ENCODE measurements at places on chromosomes 11 and 22. TPM values are rescaled to one million over a fixed set of nuclear protein-coding genes. Genes with fewer than 3 reads are reported as not detected.

Gene IRAG1
- 13.3 TPM for polyA plus RNA-seq

Gene KIAA1671
- 18.8 TPM for polyA plus RNA-seq

Gene INS
- not detected for polyA plus RNA-seq

Gene PKNOX2
- polyA plus RNA-seq = 19.9 TPM

Gene MS4A15
- not detected for polyA plus RNA-seq

Gene TRIM34
- 28.6 TPM for polyA plus RNA-seq

Gene CCDC81
- polyA plus RNA-seq = 4.5 TPM

Gene FAT3
- 60.4 TPM for polyA plus RNA-seq

Gene MRGPRX3
- not detected for polyA plus RNA-seq

DNA sequence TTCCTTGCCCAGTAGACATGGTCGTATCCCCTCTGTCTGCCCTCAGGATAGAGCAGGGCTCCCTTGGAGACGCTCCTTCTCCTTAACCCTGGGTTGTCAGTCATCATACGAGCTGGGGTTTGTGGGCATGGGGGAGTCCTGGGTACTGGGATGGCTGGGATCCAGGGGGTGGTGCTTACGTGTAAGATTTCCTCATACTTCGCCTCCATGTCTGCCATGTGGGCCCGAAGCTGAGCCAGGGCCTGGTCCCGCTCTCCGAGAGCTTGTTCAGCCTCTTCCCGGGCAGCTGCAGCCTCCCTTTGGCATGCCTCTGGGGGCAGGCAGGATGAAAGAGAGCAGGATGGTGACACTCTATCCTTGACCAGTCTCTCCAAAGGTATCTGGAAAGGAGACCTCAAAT lies 5.3 kb downstream of the NHERF4 start:
- no peak for DNase-seq

DNA sequence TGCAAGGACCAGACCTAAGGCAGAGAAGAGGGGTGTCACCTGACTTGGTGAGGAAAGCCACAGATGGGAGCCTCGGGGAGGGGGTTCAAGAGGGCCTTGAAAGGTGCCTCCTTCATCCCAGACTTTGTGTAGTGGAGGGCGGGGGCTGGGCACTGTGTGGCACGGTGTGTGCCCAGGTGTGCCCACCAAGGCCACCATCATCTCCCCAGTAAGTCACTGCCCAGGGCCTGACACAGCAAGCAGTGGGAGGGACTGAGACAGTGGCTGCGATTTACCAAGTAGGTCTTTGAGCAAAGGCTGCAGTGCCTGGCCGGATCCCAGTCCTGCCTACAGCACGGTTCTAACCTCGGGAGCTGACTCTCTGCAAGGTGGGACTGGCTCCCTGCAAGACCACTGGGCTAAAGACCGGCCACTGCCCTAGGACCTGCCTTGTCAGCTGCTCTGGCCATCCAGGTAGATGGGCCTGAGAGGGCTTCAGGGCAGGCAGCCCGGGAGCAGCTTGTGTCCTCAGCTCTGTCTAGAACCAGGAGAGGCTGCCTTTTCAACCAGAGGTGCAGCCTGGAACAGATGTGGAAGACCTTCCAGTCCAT lies 1.4 kb downstream of the OSM start:
- DNase-seq = no peak

- no peak for DNase-seq
Measured at GRCh38 chr11:102971766-102972165, 16.2 kb upstream of the MMP13 start.

- no peak for DNase-seq
Measured at GRCh38 chr11:122393209-122393860, 262.2 kb upstream of the UBASH3B start.

GRCh38 chr11:127058524-127058923 lies 58.0 kb upstream of the KIRREL3 start:
- DNase-seq = no peak

- DNase-seq = no peak
Measured at GRCh38 chr11:67468056-67468455, 995 bp downstream of the TMEM134 start.

DNA sequence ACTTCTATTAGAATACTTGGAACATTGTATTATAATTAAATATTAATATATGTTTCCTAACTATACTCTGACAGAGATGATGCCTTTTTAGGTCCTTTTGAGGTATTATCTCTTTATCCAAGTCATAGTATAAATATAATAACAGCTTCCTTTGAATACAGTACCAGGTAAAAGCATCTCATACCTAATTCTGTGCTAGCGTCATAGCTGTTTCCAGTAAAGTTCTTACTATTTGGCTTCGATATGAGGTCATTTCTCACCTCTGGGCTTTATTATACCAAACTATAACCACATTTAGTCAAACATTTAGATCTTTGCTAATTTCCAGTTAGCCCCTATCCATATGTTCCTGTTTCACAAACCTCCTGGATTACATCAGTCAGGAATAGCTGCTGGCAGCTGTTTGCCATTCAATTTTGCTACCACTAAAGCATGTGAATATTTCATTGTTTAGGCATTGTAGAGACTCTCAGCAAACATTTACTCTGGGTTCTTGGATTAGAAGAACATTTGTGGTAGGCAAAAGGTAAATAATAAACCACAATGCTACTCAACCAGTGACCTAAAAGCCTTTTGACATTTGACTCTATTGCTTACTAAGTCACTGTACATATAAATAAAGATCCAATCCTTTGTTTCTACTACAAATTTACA lies 255.1 kb downstream of the TTC28 start:
- no peak for DNase-seq

GRCh38 chr11:64000026-64000739 lies 13.9 kb downstream of the OTUB1 start:
- no peak for DNase-seq

DNA sequence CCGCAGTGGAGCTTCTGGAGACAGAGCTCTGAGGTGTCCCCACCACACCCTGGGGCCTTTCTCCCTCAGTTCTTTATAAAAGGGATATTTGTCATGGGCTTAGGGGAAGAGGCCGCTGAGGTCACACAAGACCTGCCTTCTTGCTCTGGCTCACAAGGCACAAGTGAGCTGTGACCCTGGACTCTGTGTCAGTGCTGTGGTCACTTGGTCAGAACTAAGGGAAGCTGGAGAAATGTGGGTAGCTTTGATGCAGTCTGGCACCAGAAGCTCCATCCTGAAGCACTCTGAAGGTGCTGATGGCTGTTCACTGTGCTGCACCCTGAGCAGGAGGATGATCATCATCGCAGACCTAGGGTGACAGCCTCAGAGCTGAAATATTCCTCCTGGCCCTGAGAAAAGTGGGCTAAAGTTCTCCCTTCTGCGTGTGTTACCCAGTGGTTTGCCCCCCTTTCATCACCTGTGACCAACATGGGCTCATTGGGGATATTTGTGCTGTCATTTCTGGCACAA lies 28.1 kb upstream of the VPREB1 start:
- no peak for DNase-seq

DNA sequence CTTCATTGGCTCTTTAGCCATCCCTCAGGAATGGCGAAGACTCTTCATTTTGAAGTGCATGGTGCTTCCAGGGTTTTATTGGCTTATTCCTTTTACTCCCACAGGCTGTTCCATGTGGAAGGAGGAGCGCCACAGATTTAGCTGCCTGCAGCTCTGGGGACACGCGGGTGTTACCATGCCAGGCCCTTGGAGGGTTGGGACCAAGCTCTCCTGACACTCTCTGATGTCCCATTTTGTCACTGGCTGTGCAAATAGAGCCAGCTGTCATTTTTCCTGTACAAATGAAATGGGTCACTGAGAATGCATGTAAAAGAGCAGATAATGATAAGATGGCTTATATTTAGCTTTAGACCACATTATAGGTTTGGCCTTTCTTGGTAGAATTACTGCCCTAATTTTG lies 9.2 kb downstream of the THYN1 start:
- no peak for DNase-seq

- no peak for DNase-seq
Measured at GRCh38 chr11:47998733-47999359, 18.5 kb downstream of the PTPRJ start.

DNA sequence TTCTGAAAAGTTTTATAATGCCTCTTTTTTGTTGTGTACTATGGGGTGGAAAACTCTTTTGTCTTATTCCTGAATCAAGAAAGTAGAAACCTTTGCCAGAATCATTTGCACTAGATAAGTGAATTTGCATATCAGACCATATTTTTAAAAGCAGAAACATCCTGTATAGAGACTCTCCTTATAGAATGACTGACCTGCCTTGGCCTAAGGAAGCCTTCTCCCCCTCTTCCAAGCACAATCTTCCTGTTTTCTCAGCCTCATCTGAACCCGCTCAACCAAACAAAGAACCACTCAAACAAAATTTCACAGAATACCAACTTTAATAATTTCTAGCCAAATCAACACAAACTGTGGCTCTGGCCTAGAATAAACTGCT lies 60.3 kb downstream of the SIK3 start:
- no peak for DNase-seq

GRCh38 chr11:72758304-72758689 lies 6.1 kb upstream of the ARAP1 start:
- no peak for DNase-seq

DNA sequence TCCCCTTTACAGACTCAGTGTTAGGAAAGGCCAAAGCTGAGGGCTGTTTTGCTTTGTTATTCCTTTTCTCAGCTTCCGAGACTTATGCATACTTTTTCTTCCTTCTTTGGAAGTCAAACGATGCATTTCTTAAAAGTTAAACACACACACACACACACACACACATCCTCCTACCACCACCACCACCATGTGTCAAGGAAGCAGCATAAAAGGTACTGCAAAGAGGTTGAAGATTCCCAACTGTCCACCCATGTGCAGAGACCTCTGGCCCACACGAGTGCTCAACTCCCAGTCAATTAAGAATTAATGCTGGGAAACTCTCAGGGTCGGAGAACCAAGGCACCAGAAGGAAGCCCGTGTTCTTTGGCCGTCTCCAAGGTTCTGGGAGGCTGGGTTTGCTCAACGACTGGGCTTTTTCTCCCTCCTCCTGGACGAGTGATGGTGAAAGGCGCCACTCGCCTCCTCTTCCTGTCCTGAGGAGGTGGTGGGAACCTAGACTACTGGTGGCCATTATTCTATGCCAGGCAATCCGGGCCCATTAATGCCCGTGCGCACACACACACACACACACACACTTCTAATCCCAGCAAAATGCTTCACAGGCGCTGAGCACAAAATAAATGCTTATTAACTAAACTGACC lies 15.1 kb downstream of the MN1 start:
- DNase-seq = no peak

DNA sequence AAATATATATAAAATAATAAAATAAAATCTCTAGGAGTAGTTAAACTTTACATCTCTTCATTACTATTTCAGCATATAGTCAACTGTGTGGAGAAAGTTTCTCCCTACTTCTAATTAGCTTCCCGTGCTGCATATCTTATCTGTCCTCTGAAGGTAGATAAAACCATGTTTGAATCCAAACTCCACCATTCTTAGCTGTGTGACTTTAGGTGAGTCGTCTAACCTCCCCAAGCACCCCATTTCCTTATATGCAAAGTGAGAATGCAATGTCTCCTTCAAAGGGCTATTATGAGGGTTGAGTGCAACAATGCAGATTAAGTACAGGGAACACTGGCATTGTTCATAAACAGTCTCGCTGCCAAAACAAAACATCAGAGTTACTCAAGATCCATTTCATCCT lies 80.8 kb upstream of the DRD2 start:
- DNase-seq = no peak

DNA sequence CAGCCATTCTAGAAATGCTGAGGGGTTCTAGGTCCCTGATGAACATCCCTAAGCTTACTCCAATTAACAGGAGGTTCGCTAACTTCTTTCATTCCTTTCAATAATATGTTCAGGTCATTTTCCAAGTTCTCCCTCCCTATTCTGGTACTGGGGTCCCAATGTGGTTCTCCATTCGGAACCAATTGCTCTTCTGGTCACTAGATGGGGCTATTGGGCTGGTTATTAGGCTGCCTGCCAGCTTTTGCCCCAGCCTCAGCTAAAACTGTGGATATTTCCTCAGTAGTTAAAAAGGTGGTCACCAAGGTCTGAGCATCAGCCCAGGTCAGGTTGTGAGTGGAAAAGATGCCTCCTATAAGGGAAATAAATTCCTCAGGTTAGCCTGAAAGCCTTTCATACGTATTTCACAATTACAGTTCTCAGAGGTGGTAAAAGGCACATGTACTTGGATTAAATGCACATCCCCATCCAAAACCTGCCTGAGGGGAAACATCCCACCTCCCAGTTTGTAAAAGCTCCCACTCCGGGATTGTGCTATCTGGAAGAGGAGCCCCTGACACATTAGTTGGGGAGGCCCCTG lies 161.1 kb upstream of the CCDC179 start:
- DNase-seq = peak; percentile 18

DNA sequence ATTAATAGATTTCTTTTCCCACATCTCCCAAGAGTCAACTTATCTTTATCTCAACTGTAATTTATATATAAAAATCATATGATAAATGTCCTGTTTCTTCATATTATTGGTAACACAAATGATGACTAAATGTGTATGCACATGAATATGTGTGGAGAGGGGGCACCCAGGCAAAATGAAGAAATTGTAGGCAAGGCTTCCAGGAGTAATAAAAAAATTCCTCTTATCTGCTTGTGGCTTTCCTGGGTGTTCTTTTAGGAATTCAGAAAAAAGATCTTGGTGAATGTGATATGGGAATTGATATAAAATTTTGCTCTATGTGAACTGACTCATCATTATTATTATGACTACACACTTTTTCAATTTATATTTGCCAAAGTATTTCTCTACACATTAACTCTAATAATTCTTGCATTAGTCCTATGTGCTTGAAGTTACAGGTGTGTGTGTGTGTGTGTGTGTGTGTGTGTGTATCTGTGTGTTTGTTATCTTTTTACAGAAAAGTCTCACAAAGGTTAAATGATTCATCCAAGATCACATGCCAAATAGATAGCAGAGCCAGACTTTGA lies 197.8 kb downstream of the SOX6 start:
- no peak for DNase-seq

DNA sequence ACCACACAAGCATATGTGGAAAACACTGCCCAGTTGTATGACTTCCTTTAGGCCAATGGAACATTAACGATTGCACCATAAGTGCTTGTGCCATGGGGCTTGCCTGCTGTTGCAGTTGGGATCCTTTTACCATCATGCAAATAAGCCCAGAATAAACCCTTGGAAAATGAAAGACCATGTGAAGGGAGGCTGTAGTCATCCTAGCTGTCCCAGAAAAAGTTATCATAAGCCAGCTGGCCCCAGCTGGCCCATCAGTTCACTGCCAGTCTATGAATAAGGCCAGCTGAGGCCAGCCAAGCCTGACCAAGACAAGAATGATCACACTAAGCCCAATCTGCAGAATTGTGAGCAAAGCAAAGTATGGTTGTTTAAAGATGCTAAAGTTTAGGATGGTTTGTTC lies 253.9 kb upstream of the ARHGAP20 start:
- no peak for DNase-seq

DNA sequence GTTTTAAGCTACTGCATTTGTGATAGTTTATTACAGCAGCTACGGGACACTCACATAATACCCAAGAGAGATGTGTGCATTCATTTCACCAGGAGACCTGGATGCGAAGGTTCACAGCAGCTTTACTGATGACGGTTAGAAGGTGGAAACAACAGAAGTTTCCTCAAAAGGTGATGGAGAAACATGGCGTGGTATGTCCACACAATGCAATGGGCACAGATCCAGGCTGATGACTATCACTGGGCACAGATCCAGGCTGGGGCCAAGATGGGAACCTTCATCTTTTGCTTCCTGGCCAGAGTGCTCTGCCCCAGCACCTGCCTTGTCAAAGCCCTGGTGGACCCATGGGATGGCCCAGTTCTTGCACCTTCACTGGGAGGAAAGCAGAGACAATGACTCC lies 30.6 kb upstream of the RFPL3 start:
- no peak for DNase-seq

GRCh38 chr11:11884774-11885481 lies 43.2 kb downstream of the USP47 start:
- DNase-seq = no peak

All from right lung (tissue), 10 donors.